ENCODE measurements at places on chromosomes 1 and 21.
A peak's percentile ranks its signal among the peaks of the same experiment; 100 is the strongest.

DNA sequence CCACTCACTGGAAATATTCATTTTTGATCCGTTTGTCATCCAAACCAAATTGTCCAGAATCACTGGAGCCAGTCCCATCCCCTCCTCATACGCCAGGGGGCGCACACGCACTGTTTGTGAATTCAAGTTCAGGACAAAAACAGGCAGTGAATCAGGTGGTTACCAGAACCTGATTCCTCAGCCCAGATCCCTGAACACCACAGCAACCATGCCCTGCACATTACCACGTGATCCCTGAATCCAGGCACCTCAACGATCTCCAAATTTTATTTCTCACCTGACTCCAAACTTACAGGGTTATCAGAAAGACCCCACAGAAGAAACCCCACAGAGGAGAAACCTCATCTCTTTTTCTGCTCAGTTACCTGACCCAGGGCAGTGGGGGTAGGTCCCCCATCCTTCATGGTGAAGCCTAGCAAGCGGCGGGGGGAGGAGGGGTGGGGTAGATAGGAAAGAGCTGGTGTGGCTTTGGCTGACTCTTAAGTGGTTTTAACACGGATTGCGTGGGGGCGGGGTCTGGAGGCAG lies 1.4 kb upstream of the PTPRF start:
- DNase-seq: peak; percentile 60

- DNase-seq: no peak
These were observed 13.9 kb downstream of the MYBPH start for GRCh38 chr1:203161703-203162102.

GRCh38 chr1:116554924-116555323 lies 15.9 kb downstream of the CD58 start:
- no peak for DNase-seq

- no peak for DNase-seq
These were observed 1.6 kb downstream of the NRIP1 start for GRCh38 chr21:15063081-15063813.

DNA sequence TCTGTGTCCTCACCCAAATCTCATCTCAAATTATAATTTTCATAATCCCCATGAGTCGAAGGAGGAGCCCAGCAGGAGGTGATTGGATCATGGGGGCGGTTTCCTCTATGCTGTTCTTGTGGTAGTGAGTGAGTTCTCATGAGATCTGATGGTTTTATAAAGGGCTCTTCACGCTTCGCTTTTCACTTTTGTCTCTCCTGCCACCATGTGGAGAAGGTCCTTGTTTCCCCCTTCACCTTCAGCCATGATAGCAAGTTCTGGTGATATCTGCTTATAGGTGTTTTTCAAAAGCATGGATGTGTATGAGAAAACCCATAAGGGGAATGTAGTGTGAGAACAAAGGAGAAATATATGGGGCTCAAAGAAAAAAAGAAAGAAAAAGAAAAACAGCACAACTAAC lies 405.9 kb upstream of the RGS18 start:
- no peak for DNase-seq

GRCh38 chr1:9311479-9311878 lies 18.8 kb downstream of the SPSB1 start:
- DNase-seq: no peak

GRCh38 chr21:34235514-34235913 lies 128.3 kb upstream of the KCNE2 start:
- DNase-seq: no peak

DNA sequence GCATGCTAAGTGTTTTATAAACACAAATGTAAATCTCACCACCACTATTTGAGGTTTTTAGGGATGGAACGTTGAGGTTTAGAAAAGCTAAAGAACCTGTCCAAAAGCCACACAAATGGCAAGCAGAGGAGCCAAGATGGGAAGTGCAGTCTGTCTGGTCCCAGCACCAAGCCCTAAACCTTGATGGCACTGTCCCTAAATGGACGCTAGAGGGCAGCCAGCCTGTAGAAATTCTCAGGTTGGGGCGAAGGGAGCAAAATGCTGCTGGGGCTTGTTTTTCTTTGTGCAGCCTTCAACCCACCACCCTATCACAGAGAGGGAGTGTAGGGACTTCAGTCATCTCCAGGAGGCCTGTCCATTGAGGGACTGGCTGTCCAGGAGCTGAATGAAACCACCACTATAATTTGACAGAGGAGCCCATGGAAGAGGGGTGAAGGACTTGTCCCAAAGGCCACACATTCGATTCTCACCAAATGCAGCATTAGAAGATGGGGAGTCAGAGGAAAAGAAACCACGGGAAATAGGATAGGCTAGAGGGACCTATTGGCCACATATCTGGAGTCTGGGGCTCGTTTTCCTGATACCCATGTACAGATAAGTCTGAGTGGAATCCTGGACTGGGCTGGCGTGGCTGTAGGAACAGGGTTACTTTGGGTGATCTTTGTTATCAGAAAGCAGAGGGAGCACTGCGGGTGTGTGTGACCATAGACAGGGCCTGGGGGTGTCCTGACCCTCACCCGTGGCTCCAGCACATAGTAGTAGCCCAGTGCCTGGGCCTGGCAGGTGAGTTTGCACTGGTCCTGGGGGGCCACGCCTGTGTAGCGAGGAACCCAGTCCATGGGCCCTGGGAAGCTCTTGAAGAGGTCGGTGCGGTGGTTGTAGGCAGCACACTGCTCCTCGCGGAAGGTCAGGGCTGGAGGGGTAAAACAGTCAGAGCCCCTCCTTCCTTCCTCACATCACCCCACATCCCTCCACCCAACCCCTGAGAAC lies 6.1 kb downstream of the ADAMTS4 start:
- DNase-seq: no peak

DNA sequence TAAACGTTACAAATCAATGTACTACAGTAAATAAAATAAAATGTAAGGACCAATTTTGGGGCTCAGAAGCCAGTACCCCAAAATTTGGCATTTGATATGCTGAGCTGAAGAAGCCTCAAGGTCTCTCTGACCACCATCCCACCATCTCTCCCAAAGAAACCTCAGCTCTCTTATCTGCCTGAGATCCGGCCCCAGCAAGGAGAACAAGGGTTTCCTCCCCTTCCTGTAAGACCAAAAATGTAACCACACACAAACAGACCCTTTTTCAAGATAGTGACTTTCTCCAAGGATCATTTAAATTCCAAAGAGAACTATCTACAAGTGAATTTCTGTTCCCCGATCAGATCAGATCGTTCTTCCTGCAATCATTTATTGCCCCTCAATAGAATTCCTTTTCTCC lies 68.1 kb upstream of the SLC45A1 start:
- DNase-seq: no peak

GRCh38 chr1:67687649-67688048 lies 2.6 kb downstream of the GADD45A start:
- DNase-seq: no peak

DNA sequence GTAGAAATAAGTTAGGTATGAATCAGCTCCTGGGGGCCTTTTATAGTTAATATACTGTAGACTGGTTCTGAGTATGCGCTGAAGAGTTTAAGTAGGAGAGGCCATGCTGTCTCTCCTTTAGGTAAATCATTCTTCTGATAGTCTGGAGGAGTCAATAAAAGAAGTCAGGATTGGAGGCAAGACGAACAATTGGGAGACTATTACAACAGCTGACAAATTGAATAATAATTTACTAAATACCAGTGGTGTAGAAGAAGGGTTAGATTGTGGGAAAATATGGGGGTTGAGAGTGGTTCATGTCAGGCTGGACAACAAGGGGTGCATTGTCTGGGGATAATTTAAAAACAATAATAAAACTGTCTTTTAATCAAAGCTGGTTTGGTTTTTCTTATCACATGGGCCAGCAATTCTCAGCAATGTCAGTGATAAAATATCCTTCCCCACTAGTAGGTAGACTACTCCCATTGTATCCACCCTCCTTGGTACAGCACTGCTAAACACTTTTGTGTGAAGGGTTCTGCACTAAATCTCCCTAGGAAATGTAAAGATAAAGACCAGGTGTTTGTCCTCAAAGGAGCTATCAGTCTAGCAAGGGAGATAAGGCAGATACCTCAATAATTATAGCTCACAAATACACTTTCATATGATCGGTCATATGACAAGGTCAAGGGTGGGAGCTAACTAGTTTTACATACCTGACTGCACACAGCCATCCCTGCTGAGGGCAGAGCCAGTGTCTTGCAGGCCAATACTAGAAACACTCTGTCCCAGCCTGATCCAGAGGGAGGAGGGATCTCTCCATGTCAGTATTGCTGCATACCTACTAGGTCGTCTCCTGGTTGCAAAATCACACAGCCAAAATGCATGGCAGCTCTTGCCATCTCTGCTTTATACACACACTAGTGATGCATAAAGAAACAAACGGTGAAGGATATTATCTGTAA lies 299.7 kb downstream of the VAV3 start:
- no peak for DNase-seq

- DNase-seq: no peak
These were observed 120.3 kb downstream of the ATG4C start for GRCh38 chr1:62903982-62904855.

- no peak for DNase-seq
These were observed 63.9 kb downstream of the HTR6 start for GRCh38 chr1:19728413-19729145.
